Fibroblast of skin of right biceps (primary cell): ENCODE measurements at places on chromosomes 3 and 15.

- no peak for DNase-seq
Measured at GRCh38 chr3:108378153-108378951, 82.0 kb downstream of the HHLA2 start.

- DNase-seq = peak; percentile 58
Measured at GRCh38 chr3:149934524-149934923, 36.2 kb downstream of the PFN2 start.

- no peak for DNase-seq
Measured at GRCh38 chr3:108822123-108822897, at the start of gene TRAT1. Gene TRAT1 (plus strand): TSS chr3:108822786. CDS start chr3:108822928, 142 bp downstream.

- DNase-seq = no peak
Measured at GRCh38 chr3:152611905-152612304, 223.0 kb upstream of the P2RY1 start.

GRCh38 chr3:184652465-184652864, 59.4 kb downstream of the MAGEF1 start:
- DNase-seq = peak; percentile 31

DNA sequence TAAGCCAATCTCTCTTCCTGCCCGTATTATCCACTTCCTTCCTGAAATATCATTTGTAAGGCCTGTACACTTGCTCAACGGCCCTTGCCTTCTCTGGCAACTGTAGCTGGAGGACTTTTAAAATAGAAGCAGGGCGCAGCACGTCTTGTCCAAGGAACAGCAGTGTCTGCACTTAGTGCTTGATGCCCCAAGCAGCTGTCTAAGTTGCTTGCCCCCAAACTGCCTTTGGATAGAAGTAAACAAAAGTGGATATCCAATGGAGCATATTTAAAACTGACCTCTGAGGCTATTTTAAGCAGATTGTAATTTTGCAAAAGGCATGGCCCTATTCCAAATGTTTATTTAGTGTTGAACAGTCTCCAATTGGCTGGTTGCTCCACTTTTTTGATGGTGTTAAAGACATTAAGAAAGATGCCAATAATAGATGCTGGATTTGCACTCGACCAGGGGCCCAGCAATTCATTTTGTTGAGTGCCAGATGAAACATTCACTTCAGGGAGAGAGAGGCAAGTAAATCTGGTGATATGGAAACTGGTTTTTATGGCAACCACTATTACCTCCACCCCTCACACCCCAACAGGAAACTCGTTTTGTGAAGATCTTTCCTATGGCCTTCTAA, 526.8 kb upstream of the TBL1XR1 start:
- no peak for DNase-seq
